Activated CD4-positive, CD25-positive, alpha-beta regulatory T cell (primary cell): ENCODE measurements at places on chromosomes 7 and 10.
A peak's percentile ranks its signal among the peaks of the same experiment; 100 is the strongest.

DNA sequence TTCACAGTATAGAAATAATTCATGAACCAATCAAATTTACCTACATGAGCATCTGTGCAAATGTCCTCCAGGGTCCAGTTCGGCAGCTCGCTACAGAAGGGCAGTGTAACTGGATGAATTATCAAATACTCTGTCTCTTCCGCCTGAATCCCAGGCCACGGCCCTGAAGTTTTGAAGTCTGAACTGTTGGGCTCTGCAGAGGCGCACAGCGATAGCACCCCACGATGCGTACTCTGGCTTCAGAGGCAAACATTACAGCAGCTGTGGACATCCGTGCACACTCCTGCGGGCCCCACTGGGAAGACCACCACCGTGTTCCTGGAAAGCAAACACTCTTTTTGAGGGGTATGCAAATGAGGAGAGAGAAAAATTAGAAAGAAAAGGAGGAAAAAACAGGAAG lies 259.8 kb upstream of the TCERG1L start:
- no peak for DNase-seq

DNA sequence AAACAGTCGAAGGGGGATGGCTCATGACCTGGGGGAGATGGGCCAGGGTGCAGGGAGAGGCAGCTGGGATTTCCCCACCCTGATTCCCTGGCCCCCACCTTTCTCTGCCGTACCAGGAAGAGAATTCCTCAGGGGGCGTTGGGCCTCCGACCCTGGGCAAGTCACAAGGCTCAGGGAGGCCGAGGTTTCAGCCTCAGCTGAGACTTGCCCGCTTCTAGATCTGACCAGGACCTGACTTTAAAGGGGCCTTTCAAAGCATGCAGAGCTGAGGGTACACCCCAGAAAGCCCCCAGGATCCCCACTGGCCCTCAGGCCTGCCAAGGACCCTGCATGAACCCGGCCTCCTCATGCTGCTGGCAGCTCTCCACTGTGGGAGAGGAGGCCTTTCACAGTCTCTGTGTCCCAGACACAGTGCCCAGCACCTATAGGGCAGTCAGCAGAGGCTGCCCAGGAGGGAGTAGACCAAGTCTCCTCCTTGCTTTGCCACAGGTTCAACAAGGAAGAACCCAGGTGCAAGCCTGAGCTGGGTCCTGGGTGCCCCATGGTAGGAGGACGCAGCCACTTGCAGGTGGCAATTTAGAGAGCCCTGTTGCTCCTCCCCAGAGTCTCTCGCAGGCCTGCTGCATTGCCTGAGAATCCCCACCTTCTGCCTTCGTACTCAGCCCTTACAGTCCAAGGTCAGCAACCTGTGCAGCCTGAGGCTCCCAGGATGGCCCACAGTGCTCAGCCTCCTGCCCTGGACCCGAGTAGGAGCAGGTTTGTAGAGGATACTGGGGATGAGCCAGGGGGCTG lies 89.3 kb downstream of the CHST15 start:
- no peak for DNase-seq

DNA sequence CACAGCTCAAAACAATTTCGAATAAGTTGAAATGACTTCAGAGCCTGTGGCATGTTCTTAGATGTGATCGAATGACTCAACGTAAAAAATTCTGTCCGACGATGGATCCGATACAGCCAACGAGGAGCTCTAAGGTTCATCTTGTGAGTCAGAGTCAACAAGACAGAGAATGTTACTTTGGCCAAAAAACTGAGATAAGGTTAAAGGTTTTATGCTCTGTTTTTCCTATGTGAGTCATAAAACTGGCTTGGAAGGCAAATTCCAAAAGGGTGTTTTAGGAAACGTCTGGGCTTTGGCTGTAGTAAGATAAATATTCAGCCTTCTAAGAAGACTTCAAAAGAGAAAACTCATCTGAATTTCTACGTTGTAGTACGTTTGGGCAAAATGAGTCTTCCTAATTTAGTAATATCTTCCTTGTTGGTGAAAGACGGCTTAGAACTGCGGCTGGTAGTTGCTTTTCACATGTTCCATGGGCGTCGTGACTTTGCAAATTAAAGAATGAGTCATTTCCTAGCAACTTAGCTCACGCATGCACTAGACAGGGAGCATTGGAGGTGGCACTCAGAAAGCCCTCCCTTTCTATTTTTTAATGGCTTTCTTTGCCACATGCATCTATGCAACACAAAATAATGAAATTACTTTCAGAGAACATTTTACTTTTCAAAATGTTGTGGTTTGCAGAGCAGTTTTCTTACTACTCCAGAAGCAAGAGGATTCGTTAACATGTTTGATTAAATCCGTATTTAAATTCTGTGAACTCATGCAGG lies 28.2 kb downstream of the PFKP start:
- peak; percentile 15 for DNase-seq

DNA sequence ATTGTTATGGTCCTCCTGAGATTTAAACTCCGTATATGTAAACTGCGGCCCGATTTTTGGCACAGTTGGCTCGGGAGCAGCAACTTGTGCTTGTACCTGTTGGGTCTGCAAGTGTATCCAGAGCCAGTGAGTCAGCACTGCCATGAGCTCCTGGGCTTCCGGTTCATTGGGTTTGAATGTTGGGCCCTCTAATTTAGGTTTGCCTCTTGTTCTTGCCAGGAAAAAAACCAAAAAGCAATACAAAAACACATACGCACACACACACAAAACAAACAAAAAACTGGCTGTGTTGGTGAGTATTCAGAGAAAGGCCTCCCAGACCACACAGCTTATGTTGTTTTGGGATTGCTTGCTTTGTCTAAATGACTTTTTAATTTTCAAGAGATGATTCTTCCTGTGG lies 26.3 kb downstream of the SND1 start:
- DNase-seq = no peak

DNA sequence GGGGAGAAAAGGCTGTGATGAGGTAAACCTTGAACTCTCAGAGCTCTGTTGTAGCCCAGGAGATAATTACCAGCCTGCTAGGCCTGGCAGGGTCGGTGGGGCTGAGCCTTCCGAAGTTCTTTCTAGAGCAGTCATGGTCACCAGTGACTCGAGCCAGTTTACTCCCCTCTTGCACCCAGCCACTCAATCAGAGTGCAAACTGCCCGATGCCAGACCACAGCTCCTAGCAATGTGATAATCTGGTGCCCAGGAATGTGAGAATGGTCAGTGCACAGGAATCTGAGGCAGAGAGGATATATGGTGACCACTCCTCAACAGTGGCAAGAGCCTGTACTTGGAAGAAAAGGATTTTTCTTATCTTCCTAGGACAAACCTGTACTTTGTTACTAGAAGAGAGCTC lies 46.4 kb upstream of the KMT2E start:
- no peak for DNase-seq

GRCh38 chr10:4477664-4478063 lies 348.3 kb upstream of the AKR1E2 start:
- no peak for DNase-seq
